ENCODE measurements at places on chromosomes 3 and 15.

DNA sequence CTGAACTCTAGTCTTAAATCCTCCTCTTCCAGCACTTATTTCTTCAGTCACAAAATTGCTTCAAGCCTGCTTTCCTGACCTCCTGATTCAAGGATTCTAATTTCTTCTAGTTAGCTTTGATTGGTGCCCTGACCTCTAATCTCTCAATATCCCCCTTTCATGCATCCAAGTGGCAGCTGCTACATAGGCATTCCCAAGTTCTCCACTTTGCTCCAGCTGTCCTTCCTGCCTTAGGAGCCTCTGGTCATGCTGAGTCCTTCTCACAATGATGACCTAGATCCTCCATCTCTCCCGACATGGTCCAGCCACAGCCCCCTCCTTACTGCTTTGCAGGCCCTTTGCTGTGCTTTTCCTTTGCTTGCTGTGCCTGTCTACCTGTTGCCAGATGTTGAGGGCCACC lies 347.8 kb upstream of the C2CD4B start:
- DNase-seq = no peak

DNA sequence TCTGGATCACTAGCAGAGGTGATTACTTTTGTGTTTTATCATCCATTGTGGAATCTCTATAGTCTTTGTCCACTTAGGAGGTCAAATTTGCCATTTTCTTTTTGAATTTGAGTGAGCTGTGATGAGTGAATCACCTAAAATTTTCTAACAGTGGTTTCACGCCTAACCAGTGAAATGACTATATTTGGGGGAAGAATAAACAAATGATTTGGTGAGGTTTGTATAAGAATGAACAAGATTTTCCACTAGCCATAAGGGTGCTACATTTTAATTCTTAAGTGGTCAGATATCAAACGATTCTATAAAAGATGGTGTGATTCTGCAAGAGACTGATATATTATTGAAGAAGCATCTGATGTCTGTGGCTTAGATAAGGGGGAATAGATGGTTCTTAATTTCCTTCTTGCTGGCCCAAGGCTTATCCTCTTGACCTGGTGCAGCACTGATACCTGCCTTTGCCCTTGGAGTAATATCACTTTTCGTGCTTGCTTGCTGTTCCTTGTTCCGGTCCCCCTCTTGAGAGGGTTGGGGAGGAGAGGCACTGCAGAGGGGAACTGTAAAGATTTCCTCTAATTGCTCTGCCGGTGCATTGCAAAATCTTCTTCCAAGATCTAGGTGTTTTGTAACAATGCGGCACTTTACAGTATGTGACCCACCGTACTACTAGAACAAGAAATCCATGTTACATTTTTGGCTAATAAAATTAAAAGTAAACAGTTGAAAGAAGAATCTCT lies 14.5 kb downstream of the C3orf20 start:
- DNase-seq = no peak

GRCh38 chr3:169161011-169161410 lies 502.5 kb downstream of the MECOM start:
- no peak for DNase-seq

GRCh38 chr3:53008932-53009331 lies 36.9 kb downstream of the SFMBT1 start:
- no peak for DNase-seq

- DNase-seq = no peak
Measured at GRCh38 chr3:36295296-36295695, 85.0 kb upstream of the STAC start.

- no peak for DNase-seq
Measured at GRCh38 chr3:23240171-23240785, 37.2 kb downstream of the UBE2E2 start.

GRCh38 chr3:179081885-179082284 lies 10.3 kb upstream of the ZMAT3 start:
- DNase-seq = no peak

GRCh38 chr3:185152410-185153170 lies at the start of gene C3orf70:
Gene C3orf70, minus strand, starts transcription at chr3:185153060. Its CDS starts 237 bp downstream, at chr3:185152823.
- no peak for DNase-seq

DNA sequence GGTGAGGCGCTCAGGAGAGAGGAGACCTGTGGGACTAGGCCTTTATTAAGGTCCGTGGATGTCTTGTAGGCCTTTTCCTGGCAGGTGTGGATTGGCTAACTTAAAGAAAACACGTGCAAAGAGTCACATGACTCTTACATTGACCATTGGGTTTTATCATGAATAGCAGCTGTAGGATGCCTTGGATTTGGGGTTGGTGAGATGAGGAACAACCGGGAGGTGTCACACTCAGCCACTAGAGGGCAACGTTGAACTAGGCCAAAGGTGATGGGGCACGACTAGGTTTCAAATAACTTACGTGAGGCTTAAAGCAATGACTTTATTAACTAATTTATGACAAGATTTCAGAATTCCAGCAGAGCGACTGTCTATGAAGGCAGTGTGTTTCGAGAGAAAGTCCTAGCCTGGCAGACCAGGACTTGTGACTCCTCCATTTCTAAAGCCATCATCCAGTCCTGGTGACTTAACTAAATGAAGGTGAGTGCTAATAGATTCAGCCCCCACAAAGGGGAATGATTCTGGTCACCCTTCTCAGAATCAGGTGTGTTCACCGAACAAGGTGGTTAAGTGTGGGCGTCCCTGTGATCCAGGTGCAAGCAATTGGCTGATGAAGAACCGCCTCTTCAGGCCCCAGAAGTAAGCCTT lies 345.6 kb downstream of the MCTP2 start:
- peak; percentile 2 for DNase-seq

GRCh38 chr3:138197524-138197923 lies 10.4 kb downstream of the ARMC8 start:
- DNase-seq = no peak

DNA sequence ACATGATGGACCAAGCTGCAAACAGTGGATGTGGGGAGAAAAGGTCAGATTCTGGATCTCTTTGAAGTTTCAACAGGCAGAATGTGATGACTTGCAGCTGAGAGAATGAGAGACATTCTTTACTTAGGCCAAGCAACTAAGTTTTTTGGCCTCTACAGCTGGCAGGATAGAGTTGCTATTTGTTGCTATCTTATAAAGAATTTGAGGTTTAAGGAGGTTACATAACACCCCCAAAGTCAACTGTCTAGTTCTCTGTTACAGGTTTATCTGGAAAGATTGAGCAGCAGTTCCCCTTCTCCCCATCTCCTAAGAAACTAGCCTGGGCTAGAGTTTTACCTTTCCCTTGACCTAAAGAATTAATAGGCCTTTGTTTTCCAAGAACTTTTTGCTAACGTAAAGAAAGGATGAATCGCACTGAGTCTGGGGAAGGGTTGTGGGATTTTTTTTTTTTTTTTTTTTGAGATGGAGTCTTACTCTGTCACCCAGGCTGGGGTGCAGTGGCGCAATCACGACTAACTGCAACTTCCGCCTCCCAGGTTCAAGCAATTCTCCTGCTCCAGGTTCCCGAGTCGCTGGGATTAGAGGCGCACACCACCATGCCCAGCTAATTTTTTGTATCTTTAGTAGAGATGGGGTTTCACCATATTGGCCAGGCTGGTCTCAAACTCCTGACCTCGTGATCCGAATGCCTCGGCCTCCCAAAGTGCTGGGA lies 26.6 kb upstream of the SLMAP start:
- no peak for DNase-seq

- DNase-seq = peak; percentile 10
Measured at GRCh38 chr15:55774113-55774970, 31.4 kb upstream of the PRTG start.

GRCh38 chr15:65384895-65385869 lies 7.4 kb upstream of the IGDCC3 start:
- DNase-seq = peak; percentile 78

GRCh38 chr15:22902046-22902445 lies 63.6 kb downstream of the NIPA2 start:
- no peak for DNase-seq

GRCh38 chr3:181987736-181988135 lies 276.0 kb downstream of the SOX2 start:
- no peak for DNase-seq

GRCh38 chr3:177385831-177386301 lies 188.6 kb upstream of the TBL1XR1 start:
- DNase-seq = no peak

DNA sequence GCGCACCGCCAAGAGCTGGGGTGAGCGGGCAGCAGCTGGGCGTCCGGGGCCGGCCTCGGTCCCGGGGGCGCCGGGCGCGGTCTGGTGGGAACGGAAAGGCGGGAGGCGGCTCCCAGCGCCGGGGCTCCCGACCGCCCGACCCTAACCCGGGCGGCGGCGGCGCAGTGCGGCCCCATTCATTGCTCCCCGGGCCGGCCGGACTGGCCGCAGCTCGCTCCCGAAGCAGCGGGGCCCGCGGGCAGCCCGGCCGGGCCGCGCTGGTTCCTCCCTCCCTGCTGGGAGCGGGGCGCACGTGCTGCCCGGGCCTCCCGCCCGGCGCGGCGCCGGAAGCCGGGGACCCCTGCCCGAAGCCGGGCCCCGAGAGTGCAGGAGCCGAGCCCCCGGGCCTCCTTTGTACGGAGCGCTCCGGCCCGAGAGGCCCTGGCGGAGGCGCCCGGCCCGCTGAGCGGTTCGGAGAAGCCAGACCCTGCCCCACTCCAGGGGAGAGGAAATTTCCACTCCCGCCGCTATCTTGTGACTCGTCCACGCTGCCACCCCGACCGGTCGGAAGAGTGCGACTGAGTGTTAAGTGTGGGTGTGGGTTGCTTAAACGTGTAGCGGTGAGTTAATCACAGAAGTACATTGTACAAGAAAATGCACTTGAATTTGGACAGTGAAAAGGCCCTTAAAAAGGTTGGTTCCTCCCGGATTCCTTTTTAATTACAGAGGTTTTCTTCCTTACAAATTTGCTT lies 613 bp downstream of the ATP1B3 start:
- peak; percentile 37 for DNase-seq

GRCh38 chr15:32767236-32767635 lies 49.4 kb downstream of the GREM1 start:
- no peak for DNase-seq

DNA sequence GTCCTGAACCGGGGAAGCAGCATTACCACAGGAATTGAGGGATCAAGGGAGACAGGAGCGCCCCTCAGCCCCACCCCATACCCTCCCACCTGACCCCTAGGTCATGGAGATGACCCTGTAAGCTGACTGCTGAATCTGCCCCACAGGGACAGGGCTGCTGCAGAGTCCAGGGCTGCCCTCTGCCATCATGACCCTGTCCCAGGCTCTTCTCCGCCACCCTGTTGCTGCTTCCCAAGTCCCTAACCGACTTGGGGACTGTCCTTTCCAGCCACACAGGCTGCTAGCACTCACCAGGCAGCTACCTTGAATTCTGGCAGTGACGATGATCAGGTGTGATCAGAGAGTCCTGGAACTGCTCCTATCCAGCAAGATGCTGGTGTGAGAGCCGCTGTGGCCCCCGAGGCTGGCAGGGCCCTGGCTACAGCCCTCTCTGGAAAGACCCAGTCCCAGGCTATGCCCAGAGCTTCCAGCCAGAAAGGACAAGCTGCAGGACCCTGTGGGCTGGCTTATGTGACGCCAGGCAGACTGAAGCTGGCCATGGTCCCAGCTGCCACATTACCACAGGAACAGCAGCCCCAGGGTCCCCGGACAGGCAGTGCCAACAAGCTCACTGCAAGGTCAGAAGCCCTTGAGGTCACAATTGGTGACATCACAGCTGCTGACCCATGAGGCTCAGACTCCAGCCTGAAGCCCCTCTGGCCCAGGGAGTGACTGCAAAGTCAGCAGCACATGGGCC lies at the start of gene C3orf22:
C3orf22 (minus strand) TSS at position 597 of the 736 bp plus-strand sequence. CDS start 5,542 bp downstream, outside the sequence.
- no peak for DNase-seq

DNA sequence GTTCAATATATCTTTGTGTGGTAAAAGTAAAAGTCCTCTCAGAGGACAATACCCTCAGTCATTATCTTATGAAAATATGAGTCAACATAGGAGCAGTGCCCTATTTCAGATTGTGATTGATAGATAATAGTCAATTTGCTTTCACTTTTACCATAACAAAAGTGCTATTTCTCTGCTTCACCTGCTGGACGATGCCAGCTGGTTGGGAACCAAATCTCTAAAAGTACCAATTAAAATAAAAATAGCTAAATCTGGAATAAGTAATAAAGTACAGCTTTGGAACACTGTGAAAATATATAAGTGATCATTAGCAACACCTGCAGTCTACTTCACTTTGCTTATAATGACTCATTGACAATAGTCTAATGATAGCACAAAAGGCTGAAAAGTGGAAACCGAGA lies 390.3 kb upstream of the AGTR1 start:
- no peak for DNase-seq

DNA sequence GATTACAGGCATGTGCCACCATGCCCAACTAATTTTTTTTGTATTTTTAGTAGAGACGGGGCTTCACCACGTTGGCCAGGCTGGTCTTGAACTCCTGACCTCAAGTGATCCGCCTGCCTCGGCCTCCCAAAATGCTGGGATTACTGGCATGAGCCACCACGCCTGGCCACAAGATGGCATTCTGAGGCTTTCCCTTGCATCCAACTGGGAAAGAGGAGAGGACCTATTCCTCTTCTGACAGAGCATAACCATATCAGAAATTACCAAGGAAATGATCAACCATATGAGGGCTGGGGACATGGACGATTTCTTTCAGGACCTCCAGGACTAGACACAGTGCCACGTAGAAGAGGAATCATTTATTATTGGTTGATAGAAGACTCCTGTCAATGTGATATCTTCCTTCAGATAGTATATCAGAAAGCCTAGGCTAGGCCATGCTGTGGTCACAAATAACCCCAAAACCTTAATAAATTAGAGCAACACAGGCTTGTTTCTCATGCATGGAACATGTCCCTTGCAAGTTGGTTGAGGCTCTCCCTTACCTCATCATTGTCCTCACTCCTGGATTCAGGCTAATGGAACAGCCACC lies 372.3 kb upstream of the IL12A start:
- DNase-seq = no peak

DNA sequence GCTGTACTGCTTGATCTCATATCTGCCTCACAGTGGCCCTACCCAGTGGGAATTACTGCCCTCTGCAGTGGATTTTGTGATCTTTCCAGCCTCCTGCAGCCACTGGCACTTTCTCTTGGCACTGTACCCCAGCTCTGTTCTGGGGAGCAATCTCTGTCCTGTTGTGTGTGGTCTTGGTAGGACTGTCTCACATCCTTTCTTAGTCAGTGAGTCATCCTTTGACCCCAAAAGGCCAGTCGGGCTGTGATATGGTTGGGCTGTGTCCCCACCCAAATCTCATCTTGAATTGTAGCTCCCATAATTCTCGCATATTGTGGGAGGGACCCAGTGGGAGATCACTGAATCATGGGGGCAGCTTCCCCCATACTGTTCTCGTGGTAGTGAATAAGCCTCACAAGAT lies 133.3 kb upstream of the TPM1 start:
- DNase-seq = no peak

DNA sequence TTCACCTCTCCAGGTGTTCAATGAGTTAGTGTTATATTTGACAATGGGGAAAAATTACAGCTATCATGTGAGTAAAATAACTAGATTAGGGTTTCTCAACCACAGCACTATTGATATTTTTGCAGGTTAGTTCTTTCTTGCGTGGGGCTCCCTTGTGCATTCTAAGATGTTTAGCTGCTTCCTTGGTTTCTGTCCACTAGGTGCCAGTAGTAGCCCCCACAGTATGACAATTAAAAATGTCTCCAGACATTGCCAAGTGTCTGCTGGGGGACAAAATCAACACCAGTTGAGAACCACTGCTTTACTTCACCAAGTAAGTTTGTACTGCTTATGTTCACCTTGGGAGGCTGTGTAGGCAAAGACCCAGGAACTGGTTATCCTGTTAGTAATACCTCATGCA lies 618.7 kb downstream of the EDEM1 start:
- no peak for DNase-seq
